ENCODE measurements at places on chromosomes 7 and 10.

GRCh38 chr7:24896031-24896501 lies 83.9 kb downstream of the OSBPL3 start:
- DNase-seq, result no peak

GRCh38 chr10:25627606-25628005 lies 306.4 kb upstream of the MYO3A start:
- no peak for DNase-seq

DNA sequence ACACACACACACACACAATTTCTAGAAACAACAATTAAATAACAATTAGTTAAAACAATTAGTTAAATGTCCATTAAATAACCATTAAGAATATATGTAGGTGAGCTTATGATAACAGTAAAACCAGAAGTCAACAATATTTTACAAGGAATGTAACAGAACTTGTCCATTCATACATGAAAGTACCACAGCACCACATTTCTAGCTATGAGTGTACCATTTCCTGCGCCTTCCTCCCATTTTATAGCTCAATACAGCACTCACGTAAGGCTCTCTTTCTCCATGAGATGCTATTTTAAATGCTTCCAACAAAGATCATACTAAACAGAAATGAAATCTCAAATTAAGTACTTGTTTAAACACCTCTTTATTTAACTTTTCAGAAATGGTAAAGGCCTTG lies 367.3 kb upstream of the ZWINT start:
- DNase-seq, result no peak

DNA sequence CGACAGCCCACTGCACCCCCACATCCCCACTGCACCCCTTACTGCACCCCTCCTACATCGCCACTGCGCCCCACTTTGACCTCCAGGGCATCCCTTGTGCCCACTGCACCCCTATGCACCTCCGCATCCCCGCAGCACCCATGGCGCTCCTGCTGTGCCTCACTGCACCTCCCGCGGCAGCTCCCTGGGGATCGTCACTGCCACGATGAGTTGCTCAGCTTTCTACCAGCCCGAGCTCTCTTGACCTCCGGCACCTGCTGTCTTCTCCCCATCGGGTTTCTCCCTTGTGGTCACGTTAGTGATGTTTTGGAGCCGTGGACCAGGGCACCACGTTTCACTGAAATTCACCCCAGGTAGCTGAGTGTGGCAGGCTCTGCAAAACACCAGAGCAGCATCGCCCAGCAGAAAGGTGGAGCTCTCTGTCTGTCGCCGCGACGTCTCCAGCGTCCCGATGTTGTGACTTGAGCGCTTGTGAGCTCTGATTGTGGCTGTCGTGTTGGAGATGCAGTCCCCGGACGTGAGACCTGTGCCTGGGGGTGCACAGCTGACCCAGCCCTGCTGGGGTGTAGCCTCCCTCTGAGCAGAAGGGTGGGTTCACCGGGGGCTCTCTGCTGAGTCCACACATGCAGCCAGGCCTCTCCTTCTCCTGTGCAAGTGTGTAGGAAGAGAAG lies 147.7 kb downstream of the DNAJB6 start:
- DNase-seq, result no peak

- DNase-seq, result no peak
Measured at GRCh38 chr10:75430000-75430763, 1.2 kb upstream of the LRMDA start.

DNA sequence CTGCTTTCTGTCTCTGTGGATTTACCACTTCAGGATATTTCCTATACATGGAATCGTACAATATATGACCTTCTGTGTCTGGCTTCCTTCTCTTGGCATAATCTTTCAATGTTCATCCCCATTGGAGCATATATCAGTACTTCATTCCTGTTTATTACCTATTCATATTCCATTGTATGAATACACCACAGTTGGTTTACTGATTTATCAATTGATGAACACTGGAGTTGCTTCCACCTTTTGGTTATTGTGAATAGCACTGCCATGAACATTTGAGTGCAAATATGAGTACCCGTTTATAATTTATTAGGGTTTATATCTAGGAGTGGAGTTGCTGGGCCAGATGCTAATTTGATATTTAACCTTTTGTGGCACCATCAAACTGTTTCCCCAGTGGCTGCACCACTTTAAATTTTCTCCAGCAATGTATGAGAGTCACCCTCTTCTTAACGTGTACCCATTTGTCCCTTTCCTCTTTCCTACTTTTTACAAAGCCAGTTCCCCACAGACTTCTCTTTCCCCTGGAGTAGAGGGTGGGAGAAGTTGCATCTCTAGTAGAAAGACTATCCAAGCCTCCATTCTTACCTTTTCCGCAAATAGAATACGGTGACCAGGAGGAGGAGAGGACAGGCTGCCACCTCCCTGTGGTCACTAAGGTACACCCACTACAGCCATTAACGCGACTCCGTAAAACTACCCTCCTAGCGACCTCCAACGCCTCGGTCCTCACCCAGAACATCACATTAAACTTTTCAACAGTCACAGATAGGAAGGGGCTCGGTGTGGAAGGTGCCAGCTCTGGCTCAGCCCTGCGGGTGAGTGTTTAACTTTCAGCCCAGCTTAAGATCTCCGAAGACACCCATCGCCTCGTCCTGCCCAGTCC lies 25.6 kb downstream of the SCD start:
- DNase-seq, result no peak

DNA sequence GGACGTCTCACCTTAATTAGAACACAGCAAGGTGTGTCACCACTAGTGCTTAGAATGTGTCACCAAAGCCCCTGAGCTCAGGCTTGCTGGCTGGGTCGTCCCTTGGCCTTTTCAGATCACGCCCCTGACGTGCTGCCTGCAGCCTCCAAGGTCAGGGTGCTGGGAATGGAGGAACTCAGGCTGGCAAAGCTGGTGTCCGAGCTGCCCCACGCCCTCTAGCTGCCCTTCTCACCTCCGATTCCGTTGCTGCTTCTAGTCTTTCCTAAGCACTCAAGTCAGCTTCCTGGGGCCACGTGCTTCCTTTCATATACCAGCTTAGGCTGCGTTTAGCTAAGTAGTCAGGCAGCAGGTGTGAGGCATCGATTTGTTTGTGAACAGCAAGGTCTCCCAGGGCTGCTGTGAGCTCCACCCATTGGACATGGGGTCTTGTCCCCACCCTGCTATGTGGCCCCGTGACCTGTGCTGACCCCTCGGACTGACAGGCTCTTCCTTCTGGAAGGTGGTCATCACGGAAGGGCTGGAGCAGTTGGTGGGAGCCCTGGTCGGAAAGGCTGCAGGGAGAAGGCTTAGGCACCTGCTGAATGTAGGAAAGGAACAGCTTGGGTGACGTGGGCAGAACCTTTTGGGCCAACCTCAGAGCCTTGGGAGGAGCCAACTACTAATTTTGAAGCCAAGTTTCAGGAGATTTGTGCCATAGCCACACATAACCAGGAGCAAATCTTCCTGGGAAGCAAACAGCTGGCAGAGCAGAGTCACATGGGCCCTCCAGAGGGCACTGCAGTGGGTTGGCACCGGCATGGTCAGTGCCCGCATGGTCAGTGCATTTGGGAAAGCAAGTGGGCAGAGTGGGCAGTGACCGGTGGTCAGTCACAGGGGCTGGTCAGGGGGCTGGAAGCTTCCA lies 28.8 kb downstream of the VIPR2 start:
- no peak for DNase-seq
